Omental fat pad (tissue), 4 donors: ENCODE measurements at places on chromosomes 5 and 9.

GRCh38 chr9:31574006-31574765 is 810.3 kb upstream of the ACO1 start:
- no peak for DNase-seq

DNA sequence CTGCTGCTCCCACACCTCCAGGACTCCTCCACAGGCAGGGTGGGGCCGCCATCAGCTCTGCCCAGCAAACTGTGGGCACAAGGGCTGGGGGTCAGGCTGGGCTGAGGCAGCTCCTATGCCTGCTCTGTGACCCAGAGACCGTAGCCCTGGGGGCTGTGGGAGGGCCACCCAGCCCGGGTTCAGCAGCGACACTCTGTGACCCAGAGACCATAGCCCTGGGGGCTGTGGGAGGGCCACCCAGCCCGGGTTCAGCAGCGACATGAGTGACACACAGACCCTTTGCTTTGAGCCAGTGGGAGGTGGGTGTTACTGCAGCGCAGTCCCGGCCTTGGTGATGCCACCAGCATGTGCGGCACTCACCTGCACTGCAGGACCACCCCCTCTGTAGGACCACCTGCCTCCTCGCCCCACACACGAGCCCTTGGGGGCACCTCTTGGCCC is 118.9 kb upstream of the LPCAT1 start:
- no peak for DNase-seq

DNA sequence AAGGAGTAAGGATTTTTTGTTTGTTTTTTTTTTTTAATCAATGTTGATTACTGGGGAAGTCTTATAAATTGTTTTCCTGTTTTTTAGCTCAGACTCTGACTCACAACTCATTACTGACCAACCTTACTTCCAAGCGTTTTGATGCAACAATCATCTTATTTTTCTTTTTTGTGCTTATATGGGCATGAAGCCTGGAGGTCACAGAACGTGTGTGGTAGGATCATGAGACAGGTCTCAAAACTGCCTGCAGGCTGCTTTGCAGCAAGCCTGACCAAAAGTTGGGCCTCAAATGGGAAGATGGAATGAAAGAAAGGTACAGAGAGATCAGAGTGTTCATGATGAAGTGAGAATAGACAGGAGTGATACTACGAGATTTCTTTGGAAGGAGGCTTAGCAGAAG is 38.5 kb downstream of the SNCAIP start:
- no peak for DNase-seq

GRCh38 chr5:388266-389196 is 54.4 kb upstream of the EXOC3 start:
- no peak for DNase-seq

- no peak for DNase-seq
Measured at GRCh38 chr9:32738501-32739172, 44.7 kb upstream of the TMEM215 start.

- DNase-seq = no peak
Measured at GRCh38 chr5:78633700-78634099, 14.9 kb downstream of the LHFPL2 start.

- no peak for DNase-seq
Measured at GRCh38 chr5:87867281-87867680, 401.4 kb downstream of the TMEM161B start.

DNA sequence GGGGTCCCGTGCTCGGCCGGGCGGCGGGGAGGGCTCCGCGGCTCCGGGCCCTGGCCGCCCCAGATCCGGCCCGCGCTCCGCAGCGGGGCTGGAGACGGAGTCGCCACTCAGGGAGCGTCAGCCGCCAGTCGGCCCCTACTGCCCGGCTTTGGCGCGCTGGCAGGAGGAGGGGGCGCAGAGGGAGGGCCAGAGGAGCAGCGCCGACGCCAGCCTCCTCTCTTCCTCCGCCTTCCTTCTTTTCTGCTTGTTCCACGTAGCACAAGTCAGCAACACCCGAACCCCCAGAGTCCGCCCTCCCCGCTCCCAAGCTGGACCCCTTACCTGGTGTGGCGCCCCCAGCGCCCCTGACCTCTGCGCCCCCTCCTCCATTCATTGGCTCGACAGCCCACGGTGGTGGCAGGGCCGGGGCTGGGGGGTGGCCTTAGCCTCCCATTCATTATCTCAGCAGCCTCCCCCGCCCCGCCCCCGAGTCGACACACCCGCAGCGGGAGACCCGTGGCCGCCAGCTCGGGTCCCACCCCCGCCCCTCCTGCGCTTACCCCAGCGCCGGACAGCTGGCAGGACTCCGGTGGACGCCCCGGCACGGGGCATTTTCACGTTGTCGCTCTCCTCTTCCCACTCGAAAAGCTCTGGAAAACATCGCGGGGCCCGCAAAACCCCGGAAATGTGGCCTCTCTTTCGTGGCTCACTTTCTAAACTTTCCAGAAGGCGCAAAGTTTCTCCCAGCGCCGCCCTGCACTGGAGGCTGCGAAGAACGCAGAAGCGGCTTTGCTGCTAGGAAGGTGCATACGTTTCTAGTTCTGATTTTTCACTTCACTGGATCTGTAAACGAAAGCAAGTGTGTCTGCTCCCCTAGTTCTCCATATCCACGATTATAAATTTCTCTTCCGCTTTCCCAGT is at the start of gene LPAR1:
TSS of gene LPAR1 (minus strand) at position 140 of the 900 bp plus-strand sequence. CDS start 66,353 bp downstream, outside the sequence.
- DNase-seq = no peak

DNA sequence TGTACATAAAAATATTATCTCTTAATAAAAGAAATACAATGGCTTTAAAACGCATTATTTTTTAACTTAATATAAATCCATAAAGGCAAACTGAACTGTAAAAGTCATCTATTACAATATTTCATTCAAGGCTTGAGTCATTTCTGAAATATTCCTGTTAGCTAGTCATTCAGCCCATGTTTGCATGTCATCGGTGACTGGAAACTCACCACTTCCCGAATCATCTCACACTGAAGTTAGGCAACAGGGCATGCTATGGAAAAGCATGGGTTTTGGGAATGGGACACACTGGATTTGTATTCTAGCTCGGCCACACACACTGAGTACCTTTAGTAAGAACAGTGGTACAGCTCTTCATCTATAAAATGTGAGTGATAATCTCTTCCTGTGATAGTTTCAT is 691.1 kb upstream of the C9orf72 start:
- DNase-seq = no peak

DNA sequence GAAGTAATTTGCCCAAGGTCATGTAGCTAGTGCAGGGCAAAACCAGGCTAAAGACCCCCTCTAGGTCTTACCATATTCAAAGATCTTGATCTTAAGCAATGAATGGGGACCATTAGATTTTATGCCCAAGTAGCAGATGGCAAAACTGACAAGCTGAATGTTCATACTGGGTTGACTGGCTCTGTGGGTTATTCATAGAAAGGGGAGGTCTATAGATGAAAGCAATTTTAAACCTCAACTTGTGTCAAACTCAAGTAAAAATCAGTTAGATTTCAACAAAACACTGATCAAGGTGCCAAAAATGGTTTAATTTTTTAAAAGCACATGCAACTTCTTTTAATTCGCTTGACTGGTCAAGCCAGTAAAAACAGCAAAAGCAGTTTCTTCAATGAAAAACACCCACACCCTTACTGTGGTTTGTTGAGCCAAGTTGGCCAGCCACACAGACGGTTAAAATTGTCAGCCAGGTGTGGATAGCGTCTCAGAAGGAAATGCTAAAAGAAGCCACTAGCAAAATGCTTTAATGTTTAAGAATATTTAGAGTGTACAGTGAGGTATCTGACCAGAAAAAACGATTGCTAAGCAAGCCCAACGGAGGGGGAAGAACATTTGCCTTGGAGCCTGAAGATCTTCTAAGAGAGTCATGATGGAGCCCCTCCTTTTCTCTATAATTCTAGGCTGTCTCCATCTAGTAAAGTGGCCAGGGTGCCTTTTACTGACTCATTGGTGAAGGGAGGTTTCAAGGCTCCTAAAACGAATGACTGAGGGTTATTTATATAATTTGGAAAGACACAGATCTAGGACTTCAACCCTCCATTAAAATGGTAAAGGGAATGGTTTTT is 539.6 kb upstream of the CLINT1 start:
- no peak for DNase-seq

DNA sequence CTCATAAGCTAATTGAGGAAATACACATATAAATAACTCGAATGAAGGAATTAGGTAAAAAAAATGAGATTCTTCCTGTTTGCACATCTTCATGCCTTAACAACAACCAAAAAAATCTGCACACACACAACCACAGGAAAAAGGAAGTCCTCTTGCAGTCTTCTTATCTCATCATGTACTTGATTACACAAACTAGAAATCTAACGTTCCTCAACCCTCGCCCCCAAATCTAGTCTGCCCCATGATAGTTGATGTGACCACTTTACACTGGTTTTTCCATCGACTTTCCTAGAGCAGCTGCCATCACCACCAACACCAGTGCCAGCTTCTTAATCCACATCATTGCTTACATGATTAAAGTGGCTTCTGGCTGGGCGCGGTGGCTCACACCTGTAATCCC is 31.2 kb upstream of the RNU6ATAC start:
- peak; percentile 1 for DNase-seq

DNA sequence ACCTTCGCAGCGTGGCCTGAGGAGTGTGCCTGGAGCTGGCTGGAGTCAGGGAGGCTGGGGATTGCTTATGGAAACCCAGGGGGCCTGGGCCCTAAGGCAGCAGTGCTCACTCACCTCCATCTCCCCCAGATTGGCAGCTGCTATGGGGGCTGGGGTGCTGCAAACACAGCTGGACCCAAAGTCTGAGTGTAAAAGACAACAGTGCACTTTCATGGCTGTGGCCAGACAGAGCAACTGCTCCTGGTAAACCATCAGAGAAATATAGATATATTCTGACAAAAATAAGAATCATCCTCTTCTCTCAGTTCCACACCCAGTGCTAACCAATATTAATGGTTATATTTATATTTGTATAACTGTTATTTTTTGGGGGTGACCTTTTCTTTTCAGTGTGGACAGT is 123.9 kb downstream of the TENT4A start:
- DNase-seq = no peak

GRCh38 chr9:81116340-81117137 is 572.8 kb downstream of the TLE1 start:
- DNase-seq = no peak
